ENCODE measurements at places on chromosomes 4 and X. TPM values are rescaled to one million over a fixed set of nuclear protein-coding genes. Genes with fewer than 3 reads are reported as not detected.
A peak's percentile ranks its signal among the peaks of the same experiment; 100 is the strongest.

SMIM31 gene
- not detected for total RNA-seq

NDST4 gene
- total RNA-seq: not detected

MAGEA9 gene
- total RNA-seq: not detected

PUDP gene
- 26.1 TPM for total RNA-seq

CFAP99 gene
- total RNA-seq: 2.6 TPM

- no peaks in the 10 kb centered on the region for H3K27me3 ChIP-seq
- H3K4me1 ChIP-seq: peaks cover 5% of the 10 kb centered on the region
- no peak for DNase-seq
- no peak overlapping the region for H3K27ac ChIP-seq
- no peak overlapping the region for H3K4me3 ChIP-seq
Observed at GRCh38 chr4:38241541-38241940, 281.3 kb downstream of the PTTG2 start.

- no peak overlapping the region for H3K4me3 ChIP-seq
- H3K4me1 ChIP-seq: no peaks in the 10 kb centered on the region
- no peaks in the 10 kb centered on the region for H3K36me3 ChIP-seq
Observed at GRCh38 chr4:110907801-110908313, 285.0 kb upstream of the PITX2 start.

DNA sequence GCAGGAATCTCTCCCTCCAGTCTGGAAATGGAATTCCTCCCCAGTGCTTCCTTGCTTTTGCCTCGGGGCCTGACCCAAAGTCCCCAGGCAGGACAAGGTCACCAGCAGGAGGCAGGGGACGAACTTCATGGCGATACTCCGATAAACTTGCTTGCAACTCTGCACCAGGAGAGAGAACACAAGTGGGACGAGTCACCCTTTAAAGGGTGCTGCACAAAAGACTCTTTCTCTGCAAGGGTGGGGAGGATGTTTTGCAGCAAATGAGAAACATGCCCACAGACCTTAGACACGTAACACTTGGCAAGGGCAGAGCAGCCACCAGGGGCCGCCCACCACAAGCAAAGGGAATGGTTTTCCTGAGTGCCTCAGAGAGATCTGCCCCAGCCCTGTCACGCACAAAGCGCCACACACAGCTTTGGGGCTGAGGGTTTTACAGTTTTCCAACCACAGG is at the start of gene FGFBP2:
Gene FGFBP2 (minus strand): TSS at position 175 of the 451 bp plus-strand sequence. CDS start 46 bp downstream, at position 129.
- H3K4me1 ChIP-seq: peaks cover 17% of the 10 kb centered on the region
- H3K4me3 ChIP-seq: no peak within 1 kb of the TSS
- H3K27me3 ChIP-seq: peaks cover 12% of the 10 kb centered on the region
- DNase-seq: peak; percentile 32
- no peak within 1 kb of the TSS for H3K27ac ChIP-seq

DNA sequence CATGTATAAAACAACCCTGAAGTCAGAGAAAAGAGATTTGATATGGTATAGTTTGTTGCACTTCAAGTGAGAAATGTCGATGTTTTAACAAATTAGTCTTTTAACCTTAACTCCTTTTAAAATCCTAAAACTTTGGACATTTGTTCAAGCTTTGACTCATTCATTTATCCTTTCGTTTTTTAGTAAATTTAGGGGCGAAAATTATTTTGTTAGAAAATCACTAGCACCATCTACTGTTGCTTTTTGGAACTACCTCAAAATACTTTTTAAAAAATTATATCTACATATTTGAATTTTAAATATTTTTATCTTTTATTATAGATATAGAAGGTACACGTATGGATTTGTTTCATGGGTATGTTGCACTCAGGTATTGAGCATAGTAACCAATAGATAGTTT is 165.1 kb upstream of the POF1B start:
- H3K4me1 ChIP-seq: no peaks in the 10 kb centered on the region
- DNase-seq: no peak
- H3K27me3 ChIP-seq: no peaks in the 10 kb centered on the region
- H3K4me3 ChIP-seq: no peak overlapping the region

- H3K4me3 ChIP-seq: no peak overlapping the region
- H3K27ac ChIP-seq: no peak overlapping the region
- H3K4me1 ChIP-seq: no peaks in the 10 kb centered on the region
- H3K27me3 ChIP-seq: no peaks in the 10 kb centered on the region
- no peaks in the 10 kb centered on the region for H3K36me3 ChIP-seq
Observed at GRCh38 chrX:121831601-121832000, 784.2 kb downstream of the GLUD2 start.

DNA sequence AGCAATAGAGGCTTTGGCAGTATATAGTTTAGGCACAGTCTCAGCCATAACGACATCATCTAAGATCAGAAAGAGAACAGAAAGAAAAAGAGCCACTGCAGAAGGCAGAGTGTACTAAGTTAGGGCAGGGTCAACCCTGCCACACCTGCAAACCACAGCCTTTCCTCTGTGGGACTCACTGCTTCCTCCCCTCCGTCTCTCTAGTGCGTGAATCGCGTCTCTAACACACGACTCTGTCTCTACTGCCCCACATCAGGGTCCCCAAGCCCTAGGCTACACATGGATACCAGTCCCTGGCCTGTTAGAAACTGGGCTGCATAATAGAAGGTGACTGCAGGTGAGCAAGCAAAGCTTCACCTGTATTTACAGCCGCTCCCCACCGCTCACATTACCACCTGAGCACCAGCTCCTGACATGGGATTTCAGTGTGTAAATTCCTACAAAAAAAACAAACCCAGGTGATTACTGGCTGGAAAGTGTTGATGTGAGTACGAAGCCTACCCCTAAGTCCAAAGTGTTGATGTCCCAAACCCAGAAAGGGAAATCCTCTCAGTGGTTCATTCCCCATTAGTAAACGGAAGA is 128.9 kb downstream of the PRKX start:
- no peaks in the 10 kb centered on the region for H3K36me3 ChIP-seq
- H3K4me3 ChIP-seq: no peak overlapping the region
- no peaks in the 10 kb centered on the region for H3K4me1 ChIP-seq
- H3K27me3 ChIP-seq: no peaks in the 10 kb centered on the region
- DNase-seq: no peak

DNA sequence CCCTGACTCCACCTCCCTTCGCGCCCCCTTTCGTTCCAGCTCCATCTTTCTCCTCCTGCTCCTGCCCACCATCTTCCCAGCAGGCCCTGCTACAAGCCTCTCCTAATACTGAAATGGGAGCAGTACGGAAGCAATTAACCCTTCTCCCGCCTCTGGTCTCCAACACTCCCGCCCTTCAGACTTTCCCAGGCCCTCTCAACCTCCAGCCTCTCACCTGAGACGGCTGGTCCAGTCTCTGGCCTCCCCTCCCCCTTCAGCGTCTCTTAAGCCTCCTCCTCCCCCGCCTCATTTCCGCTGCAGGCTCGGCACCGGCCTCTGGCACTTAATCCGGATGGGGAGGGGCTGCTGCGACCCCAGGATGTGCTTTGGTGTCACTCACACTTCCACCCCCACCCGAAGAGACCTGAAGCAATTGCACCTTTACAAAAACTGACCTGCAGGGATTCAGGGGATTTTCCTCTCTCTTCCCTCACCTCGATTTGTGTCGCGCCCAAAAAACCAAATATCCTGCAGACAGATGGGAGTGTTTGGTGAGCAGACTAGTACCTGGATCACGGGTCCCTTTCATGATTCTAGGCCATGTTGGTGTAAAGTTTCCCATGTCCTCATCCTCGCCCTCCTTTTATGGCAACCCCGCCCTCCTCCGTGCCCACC is 657 bp downstream of the TCEAL8 start:
- H3K36me3 ChIP-seq: no peaks in the 10 kb centered on the region
- no peaks in the 10 kb centered on the region for H3K27me3 ChIP-seq
- peak; percentile 81 for DNase-seq
- peak overlapping the region; percentile 84 for H3K27ac ChIP-seq
- H3K4me3 ChIP-seq: peak overlapping the region; percentile 35
- H3K4me1 ChIP-seq: no peaks in the 10 kb centered on the region

DNA sequence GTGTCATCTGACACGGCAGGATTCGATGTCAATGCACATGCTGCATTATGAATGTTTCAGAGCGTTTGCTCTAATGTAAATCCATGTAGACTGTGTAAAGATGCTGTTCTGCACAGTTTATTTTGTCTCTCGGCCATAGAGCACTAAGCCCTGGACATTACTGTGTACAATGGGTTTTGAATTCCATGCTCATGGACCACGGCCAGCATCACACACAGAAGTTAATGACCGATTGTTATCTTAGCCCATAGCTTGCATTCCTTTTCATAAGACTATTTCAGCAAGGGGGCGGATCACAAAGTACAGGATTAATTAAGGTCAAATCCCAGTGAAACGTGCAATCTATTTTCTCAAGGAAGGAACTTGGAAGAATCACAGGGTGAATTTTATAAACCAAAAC is 286.1 kb upstream of the TENM3 start:
- H3K4me3 ChIP-seq: no peak overlapping the region
- no peaks in the 10 kb centered on the region for H3K27me3 ChIP-seq
- H3K36me3 ChIP-seq: no peaks in the 10 kb centered on the region

DNA sequence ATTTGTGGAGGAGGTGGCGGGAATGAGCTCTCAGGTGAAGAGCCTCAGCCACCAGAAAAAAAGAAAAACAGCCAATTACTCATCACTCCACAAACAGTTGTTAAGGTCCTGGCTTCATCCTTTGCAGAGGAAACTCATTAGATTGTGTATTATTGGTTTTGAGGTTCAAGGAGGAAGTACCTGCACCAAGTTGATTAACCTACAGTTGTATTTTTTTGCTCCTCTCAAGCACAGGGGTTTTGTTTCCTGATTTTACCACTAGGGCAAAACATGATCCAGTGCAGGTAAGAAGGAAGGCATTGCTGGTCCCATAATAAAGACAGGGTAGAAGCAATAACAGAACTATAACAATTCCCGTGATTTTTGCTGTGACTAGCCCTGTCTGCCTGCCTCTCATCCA is 84.0 kb upstream of the QRFPR start:
- H3K36me3 ChIP-seq: no peaks in the 10 kb centered on the region
- H3K27me3 ChIP-seq: no peaks in the 10 kb centered on the region

- no peaks in the 10 kb centered on the region for H3K27me3 ChIP-seq
- no peaks in the 10 kb centered on the region for H3K4me1 ChIP-seq
- no peak for DNase-seq
- no peak overlapping the region for H3K27ac ChIP-seq
- no peak overlapping the region for H3K4me3 ChIP-seq
Observed at GRCh38 chrX:108415891-108416290, 22.3 kb downstream of the COL4A6 start.

DNA sequence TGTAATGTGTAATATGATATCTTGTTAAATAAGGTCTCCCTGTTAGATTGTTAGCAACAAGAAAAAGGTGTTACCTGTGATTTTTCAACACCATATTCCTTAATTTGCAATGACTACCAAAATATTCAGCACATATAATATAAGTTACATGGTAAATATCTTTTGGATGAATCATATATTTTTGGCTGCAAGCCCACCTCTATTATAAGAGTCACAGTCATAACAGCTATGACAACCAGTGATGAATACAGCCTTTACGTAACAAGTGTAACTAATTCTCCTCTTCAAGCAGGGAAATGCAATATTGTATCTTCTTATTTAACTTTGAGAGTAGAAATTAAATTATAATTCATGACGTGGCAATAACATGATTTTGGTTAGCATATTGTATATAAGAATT is 187.0 kb downstream of the NLGN4X start:
- H3K4me1 ChIP-seq: no peaks in the 10 kb centered on the region
- H3K27me3 ChIP-seq: no peaks in the 10 kb centered on the region
- H3K27ac ChIP-seq: no peak overlapping the region
- no peak for DNase-seq

DNA sequence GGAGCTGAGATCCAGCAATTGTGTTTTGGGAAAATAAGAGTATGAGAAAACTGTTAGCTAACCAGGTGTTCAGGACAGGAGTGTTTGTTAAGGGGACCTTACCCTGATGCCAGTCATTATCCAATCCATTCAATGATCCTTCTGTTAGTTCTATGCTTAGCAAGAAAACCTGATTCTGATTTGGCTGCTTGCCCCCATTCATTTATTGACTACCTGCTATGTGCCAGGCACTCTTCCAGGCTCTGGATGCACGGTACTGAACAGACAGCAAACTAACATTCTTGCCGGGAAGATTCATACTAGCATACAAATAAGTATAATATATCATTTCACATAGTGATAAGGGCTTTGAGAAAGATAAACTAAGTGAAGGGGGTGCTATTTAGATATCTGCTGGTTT is 1.0 kb upstream of the MECP2 start:
- no peaks in the 10 kb centered on the region for H3K36me3 ChIP-seq
- H3K27me3 ChIP-seq: no peaks in the 10 kb centered on the region
- no peak overlapping the region for H3K27ac ChIP-seq
- H3K4me1 ChIP-seq: peaks cover 4% of the 10 kb centered on the region
- no peak for DNase-seq

GRCh38 chr4:168732714-168733113 is 235.9 kb downstream of the PALLD start:
- H3K27me3 ChIP-seq: no peaks in the 10 kb centered on the region
- no peak overlapping the region for H3K4me3 ChIP-seq
- DNase-seq: no peak
- H3K4me1 ChIP-seq: peaks cover 9% of the 10 kb centered on the region

GRCh38 chr4:156892805-156893204 is 78.8 kb downstream of the PDGFC start:
- no peaks in the 10 kb centered on the region for H3K36me3 ChIP-seq
- no peak for DNase-seq
- no peak overlapping the region for H3K27ac ChIP-seq
- no peak overlapping the region for H3K4me3 ChIP-seq
- H3K27me3 ChIP-seq: no peaks in the 10 kb centered on the region
- H3K4me1 ChIP-seq: no peaks in the 10 kb centered on the region

- H3K4me1 ChIP-seq: peaks cover 12% of the 10 kb centered on the region
- no peaks in the 10 kb centered on the region for H3K36me3 ChIP-seq
- no peak overlapping the region for H3K4me3 ChIP-seq
- no peak for DNase-seq
Observed at GRCh38 chr4:99408346-99408745, 26.8 kb downstream of the ADH7 start.

DNA sequence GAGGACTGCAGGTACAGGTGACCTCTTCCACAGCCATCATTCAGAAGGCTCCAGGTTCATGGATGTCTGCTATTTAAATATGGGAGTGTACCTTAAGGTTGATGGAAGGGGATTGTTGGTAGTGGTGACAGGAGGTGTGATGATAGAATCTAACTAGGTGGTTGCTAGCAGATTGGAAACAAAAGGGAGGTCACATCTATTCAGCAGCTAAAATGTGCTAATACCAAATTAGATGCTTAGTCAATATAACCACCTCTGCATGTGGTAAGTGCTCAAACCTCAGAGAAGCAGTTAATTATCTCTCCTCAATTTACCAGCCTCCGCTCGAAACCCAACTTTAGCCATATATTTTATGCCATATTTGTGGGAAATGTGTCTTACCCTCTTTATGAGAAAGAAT is 98.7 kb upstream of the CCSER1 start:
- H3K4me3 ChIP-seq: no peak overlapping the region
- no peaks in the 10 kb centered on the region for H3K36me3 ChIP-seq
- no peaks in the 10 kb centered on the region for H3K4me1 ChIP-seq
- H3K27ac ChIP-seq: no peak overlapping the region

DNA sequence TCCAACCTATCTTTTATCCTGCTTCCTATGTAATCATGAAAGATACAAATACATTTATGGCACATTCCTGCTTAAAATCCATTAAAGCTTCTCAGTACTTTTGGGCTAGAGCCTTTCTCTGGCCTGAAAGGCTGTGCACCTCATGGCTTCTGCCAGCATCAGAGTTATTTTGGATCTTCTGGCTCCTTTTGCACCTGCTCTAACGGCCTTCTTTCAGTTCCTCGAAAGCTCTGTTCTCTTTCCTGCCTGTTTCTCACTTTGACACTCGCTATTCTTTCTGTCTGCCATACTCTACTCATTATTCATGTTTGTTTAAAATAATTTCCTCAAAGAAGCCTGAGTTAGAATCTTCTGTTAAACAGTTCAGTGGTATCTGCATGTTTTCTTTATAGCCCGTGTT is 86.0 kb downstream of the LRP2BP start:
- no peak overlapping the region for H3K27ac ChIP-seq
- no peak for DNase-seq
- peaks cover 46% of the 10 kb centered on the region for H3K36me3 ChIP-seq
- no peak overlapping the region for H3K4me3 ChIP-seq

Data from left lung (tissue), 14 donors.